ENCODE measurements at places on chromosomes 4 and X.

DNA sequence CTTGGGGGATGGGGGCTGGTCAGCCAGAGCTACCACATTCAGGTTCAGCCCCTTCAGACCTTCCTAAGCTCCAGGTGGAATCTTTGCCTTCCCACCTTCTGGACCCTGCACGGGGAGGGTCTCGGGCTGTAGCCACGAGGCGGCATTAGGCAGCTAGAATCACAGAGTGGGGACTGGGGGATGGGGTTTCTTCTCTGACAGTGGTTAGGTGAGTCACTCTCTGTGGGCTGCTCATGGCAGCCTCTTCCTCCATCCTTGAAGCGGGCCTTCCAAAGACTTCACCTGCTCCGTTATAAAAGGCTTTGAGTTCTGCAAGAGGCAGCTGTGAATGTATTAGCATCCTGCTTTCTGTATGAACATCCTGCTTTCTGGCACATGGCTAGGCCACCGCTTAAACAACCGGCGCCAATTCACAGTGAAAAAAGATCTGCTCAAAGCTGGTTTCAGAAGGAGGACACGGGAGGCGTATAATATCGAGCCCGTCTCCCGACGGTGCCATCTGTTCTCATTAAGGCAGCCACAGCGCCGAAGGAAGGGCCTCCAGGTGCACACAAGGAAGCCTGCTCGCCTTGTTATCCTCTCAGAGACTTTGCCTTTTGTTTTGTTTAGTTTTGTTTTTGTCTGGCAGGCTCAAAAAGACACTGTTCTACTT lies 74.3 kb upstream of the IGFBP7 start:
- DNase-seq, result no peak

DNA sequence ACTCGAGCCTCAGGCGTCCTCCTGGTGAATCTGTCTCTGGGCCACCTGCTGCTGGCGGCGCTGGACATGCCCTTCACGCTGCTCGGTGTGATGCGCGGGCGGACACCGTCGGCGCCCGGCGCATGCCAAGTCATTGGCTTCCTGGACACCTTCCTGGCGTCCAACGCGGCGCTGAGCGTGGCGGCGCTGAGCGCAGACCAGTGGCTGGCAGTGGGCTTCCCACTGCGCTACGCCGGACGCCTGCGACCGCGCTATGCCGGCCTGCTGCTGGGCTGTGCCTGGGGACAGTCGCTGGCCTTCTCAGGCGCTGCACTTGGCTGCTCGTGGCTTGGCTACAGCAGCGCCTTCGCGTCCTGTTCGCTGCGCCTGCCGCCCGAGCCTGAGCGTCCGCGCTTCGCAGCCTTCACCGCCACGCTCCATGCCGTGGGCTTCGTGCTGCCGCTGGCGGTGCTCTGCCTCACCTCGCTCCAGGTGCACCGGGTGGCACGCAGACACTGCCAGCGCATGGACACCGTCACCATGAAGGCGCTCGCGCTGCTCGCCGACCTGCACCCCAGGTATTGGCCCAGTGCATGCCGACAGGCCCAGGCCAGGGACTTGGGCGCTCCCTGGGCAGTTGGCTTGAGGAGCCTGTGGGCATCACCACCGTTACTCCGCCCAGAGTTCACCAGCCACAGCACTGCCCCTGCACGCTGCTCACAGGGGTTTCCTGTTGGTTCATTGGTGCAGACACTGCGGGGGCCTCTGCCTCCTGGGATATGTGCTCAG lies 1.1 kb downstream of the GPR78 start:
- no peak for DNase-seq

GRCh38 chr4:86924811-86925210 lies 10.0 kb upstream of the AFF1 start:
- DNase-seq, result no peak

DNA sequence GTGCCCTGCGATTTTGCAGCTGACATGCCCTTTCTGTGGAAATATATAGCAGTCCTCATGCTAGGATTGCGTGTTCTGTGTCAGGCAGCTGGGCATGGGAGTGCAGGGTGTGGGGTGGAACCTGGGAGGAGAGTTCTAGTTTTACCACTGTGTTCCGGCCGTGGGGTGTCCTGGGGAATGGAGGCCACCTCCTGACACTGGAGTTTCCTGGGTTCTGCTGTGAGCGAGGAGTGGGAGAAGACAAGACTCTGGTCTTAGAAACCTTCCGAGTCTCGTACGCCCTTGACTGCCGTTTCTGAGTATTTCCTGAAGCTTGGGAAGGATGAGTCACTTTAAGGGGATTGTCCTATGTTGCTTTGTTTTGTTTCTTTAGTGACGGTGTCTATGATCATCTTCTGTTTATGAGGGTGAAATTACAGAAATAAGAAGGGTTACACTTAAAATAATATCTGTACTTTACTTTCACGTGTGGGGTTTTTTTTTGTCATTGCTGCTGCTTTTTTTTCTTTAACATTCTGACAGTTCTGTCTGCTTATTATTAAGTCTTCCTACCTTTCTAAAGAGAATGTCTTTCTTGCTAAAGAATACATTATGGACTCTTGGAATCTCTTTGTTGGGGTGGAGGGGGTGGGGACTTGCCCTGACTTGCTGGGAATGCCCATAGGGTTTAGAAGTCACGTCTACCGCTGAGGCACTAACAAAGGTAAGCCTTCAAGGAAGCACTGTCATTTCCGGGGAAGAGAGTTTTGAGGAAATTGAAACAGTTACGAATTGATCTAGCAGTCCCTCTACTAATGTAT lies 19.1 kb downstream of the CD99 start:
- no peak for DNase-seq

GRCh38 chrX:104370089-104370488 lies 115.4 kb upstream of the ESX1 start:
- DNase-seq, result no peak

- no peak for DNase-seq
Measured at GRCh38 chr4:17785858-17786257, 4.4 kb upstream of the FAM184B start.

- DNase-seq, result no peak
Measured at GRCh38 chrX:155434906-155435743, 23.3 kb downstream of the F8A3 start.

GRCh38 chr4:70614184-70614555 lies 14.4 kb upstream of the ENAM start:
- DNase-seq, result no peak

DNA sequence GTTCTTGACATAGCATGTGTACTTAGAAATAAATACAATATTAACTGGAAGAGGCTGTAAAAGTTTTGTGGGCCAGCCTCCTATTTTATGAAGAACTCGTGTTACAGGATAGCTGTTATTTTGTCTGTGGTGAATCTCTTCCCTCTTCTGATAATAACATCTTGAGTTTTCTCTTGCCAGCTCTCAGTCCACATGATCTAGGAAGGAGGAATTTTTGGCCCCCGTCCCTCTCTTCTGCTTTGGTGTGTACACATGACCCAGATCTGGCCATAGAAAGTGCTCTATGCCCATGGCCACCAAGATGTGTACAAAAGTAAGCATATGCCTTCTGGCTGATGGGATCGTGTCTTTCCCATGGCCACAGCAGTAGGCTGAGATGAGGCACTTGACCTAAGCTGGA lies 108.0 kb upstream of the LEF1 start:
- DNase-seq, result no peak

DNA sequence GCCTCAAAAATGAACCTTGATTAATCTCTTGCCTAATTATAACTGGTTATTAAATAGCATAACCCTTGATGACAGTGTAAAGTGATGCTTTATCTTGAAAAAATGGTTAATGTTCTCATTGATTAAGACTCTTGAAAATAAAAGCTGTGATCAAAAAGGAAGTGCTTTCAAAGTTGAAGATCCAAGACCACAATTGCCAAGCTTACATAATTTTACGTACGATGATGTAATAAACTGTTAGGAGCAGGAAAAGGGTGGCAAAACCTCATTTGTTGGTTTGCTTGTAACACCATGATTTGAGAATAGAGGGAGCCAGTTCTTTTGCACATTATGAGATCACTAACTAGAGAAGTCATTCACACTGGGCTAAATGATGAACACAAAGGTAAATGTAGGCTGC lies 322.2 kb downstream of the ADGRL3 start:
- no peak for DNase-seq

- DNase-seq, result no peak
Measured at GRCh38 chr4:37726666-37727065, 40.5 kb upstream of the RELL1 start.

GRCh38 chr4:176653401-176654220 lies 139.1 kb downstream of the VEGFC start:
- no peak for DNase-seq

- DNase-seq, result no peak
Measured at GRCh38 chrX:10230222-10230621, 73.4 kb downstream of the CLCN4 start.

DNA sequence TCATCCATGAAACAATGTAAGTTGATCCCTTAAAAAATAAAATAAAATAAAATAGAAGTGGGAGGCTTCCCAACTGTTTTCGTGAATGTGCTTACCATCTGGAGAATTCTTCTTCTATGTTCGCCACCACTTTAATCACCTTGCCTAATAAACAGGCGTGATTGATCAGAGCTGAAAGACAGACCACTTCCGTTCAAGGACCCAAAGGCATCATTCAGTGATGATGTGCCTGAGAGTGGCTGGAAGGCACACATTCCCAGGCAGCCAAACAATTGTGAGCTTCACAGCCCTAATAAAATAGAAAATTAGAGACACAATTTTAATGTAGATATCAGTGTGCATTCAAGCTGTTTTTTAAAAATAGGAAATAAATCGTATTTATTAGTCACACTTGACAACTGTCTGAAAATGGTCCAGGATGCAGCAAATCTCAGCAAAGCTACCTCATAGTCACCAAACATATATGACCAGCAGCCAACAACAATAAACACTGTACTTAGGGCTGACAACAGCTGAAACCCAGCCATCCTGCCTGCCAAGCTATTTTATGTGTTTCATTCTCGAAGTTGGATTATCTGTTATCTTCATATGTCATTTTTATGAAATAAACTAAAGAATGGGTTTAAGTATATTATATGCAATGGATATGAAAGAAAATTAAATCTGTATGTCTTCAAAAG lies 163.2 kb upstream of the FAM9B start:
- DNase-seq, result no peak

DNA sequence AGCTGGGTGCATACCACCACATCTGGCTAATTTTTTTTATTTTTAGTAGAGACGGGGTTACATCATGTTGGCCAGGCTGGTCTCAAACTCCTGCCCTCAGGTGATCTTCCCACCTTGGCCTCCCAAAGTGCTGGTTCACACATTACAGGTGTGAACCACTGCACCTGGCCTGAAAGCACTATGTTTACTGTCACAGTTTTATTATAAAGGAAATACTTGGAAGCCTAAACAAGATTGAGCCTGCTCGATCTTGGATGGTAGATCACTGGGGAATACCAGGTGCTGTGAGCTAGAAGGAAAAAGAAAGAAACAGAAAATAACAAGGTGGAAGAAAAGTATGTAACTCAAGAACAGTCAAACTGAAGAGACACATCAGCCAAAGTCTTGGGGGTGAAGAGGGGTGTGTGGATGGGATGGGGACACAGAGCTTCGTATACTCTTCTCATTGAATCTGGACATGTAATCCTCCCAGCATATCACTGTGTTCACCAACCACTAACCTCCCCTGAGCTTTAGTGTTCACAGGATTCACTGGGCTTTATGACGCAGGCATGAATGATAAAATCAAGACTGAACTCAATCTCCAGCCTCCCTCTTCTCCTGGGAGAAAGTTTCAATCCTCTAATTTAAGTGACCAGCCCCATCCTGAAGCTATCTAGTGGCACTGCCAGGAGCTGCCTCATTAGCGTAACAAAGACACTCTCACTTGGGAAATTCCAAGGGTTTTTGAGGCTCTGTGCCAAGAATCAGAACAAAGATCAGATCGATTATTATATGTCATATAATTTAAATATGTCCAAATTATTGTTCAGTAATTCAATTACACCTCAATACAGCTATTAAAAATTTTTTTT lies 40.9 kb downstream of the PDS5A start:
- no peak for DNase-seq

DNA sequence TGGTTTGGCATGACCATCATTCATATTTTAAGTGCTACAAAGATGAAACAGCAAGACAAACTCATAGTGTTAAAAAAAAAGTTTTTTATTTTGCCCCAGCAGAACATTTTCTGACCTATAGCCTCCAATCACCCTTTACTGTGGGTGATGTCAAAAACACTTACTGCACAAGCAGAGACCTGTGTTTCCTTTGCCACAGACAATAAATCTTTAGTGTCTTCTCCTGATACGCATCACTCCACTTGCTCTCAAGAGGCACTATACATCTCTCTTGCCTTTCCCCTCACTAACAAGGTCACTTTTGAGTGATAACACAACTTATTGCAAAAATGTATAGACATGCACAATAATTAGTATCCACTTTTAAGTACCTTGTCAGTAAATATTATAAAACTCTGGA lies 125.6 kb downstream of the ANTXR2 start:
- no peak for DNase-seq

- DNase-seq, result no peak
Measured at GRCh38 chrX:31606771-31607170, 534.9 kb upstream of the FTHL17 start.

DNA sequence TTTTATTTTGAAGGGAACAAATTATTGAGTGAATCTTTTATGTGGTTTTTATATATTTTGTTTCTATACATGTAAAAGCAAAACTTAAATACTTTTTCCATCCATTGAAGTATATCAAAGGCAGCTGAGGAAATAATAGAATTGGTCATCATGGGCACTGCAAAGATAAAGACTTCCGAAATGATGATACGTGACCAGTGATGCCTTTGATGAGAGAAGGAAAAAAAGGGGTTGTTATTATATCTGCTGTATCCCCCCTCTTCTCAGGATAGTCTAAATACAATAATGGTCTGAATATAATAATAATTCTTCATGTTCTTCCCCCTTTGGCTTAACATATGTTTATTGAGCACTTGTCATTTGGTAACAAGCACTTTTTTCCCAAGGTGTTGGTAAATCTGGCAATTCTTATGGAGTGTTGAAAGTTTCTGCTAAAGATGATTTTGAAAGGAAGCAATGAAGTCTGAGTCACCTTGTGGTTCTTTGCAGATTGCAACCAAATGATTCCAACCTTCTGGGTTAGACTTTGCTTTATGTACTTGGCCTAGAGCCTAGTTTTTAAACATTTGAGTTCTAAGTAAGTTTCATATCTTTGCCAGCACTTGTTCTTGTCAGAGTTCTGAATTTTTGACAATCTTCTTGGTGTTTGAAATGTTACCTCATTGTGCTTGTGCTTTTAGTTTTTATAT lies 60.8 kb downstream of the USP9X start:
- no peak for DNase-seq

DNA sequence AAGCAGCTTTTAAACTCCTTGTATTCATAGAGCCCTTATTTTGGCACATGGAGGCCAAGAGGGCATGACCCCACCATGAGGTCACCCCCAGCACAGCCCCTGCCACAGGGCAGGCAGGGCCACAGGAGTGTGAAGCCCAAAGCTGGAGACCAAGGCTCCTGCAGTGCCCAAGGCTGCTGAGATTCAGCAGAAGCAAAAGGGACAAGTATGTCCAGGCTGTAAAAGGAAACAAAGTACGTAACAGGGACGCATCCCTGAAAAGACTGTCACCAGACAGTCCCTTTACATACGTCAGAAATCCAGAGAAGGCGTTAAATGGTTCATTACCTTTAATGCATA lies 18.9 kb downstream of the GAK start:
- DNase-seq, result no peak

DNA sequence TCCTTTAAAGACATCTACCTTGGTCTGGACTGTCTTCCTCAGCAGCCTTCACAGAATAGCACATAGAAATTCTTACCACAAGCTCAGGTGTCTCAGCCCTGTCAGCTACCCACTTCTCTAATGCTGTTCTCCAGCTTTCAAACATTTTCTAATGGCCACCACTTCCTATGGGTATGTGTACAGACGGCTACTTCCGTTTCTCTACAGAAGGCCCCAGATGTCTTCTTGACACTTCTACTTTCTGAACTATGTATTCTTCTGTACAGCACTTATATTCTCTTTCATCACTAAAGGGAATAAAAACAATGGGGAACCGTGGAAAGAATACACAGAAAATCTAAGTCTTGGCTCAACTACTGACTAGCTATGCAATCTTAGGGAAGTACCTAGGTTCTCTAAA lies 13.3 kb downstream of the OPHN1 start:
- DNase-seq, result no peak

Measured in NCI-H146 (cell line).